ENCODE measurements at places on chromosomes 5 and 9.
A peak's percentile ranks its signal among the peaks of the same experiment; 100 is the strongest.

- no peak for DNase-seq
Observed at GRCh38 chr9:124370896-124371582, 44.2 kb downstream of the PSMB7 start.

GRCh38 chr9:14616188-14616982 lies 76.8 kb downstream of the ZDHHC21 start:
- DNase-seq: peak; percentile 1

- no peak for DNase-seq
Observed at GRCh38 chr5:88745093-88745696, 137.8 kb downstream of the MEF2C start.

GRCh38 chr9:81108821-81109220 lies 580.5 kb downstream of the TLE1 start:
- DNase-seq: no peak

- DNase-seq: no peak
Observed at GRCh38 chr5:72040513-72040912, 66.8 kb upstream of the MAP1B start.

- DNase-seq: no peak
Observed at GRCh38 chr5:160287378-160288051, 24.8 kb downstream of the CCNJL start.

- DNase-seq: no peak
Observed at GRCh38 chr5:174596429-174596828, 128.0 kb upstream of the MSX2 start.

GRCh38 chr9:4131946-4132345 lies 167.9 kb downstream of the GLIS3 start:
- DNase-seq: no peak

DNA sequence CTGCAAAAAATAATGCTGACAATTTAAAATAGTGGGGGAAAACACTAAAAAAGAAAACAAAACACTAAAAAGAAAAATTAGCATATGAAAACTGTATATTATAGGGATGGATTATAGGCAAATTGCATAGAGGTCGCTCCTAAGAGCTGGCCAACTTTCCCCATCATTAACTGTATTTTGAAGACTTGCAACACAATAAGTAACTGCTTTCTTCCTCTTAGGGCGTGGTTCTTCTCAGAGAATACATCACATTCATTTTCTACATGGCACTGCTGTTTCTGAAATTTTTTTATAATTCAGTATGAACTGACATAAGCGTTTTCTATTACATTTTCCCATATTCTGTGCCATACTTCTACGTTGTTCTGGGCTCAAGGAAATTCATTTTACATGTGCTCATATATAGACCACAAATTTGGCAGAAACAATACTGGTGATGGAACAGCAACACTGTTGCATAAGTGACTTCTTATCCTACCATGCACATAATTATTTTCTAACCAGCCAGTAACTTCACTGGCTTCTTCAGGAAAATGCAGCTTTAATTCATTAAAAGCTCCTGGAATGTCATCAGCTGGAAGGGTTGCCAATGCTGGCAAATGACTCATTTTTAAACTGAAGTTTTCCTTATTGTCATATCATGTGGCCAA lies 171.2 kb upstream of the DMAC1 start:
- DNase-seq: no peak

DNA sequence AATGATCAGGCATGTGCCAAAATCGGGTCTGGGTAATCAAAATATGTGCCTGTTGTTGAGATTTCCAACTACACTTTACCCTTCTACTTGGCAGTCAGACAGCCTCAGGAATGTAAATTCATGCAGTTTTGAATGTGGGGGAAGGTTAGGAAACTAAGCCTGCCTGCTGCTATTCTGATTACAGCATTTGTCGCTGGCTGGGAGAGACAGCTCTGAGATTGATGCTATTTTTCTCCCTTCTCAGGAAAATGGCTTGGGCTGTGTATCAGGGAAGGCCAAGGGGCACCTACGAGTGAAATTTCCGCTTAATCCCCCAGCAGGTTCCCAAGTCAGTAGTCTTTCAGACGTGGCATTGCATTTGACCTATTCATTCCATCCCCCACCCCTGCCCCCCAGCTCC lies 3.6 kb upstream of the RGS7BP start:
- no peak for DNase-seq

DNA sequence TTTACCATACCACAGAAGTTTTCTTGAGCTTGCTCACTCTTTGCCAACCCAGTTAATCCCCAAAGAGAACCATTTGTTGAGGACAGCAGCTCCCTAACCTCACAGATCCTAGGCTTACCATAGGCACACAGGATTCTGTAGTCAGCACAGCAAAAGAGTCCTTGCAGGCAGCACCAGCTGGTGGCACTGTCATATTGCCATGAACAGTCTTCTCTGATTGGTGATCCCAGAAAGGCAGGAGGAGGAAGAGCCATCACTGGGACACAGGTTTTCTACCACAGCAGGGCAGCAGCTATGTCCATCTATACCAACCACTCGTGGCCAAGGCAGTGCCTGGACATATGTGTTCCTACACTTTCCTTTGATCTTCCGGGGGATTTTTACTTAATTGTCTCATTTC lies 297.1 kb upstream of the CD180 start:
- DNase-seq: no peak

DNA sequence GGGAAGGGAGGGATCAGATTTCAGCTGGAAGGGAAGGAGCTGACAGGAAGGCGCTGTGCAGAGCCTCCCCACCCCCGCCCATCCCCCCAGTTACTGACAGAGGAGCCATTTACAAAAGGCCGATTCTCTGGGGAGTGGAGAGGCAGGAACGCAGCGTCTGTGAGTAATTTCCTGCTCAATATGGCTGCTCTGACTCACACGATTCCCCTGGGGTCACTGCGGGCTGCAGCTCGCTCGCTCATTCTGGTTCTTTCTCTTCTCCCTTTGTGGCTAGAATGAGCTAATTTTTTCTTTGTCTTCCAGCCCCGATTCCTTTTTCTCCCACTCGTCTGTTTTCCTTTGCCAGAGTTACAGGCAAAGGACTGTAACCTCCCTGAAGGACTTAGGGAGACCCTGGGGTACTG lies 28.8 kb downstream of the PTPA start:
- DNase-seq: peak; percentile 78

GRCh38 chr9:72351538-72352453 lies 13.2 kb downstream of the ZFAND5 start:
- no peak for DNase-seq

- no peak for DNase-seq
Observed at GRCh38 chr9:129026442-129027223, 1.5 kb downstream of the SH3GLB2 start.

GRCh38 chr9:116757030-116757429 lies 69.9 kb downstream of the TRIM32 start:
- no peak for DNase-seq

DNA sequence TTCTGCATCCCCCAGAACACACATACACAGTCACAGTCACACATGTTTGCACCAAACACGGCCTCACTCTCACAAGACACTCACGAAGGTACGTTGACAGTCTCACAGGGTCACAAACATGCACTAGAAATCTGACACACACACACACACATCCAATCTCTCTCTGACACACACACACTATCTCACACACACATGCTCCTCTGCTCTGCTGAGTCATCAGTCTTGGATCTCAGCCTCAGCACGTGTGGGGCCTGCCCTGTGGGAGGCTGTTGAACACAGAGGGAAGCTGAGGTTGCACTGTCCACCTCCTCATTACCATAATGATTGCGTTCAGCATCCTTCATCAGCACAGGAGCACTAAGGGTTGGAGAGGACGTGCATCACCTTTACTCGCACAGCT lies 188.8 kb downstream of the MTRR start:
- no peak for DNase-seq

DNA sequence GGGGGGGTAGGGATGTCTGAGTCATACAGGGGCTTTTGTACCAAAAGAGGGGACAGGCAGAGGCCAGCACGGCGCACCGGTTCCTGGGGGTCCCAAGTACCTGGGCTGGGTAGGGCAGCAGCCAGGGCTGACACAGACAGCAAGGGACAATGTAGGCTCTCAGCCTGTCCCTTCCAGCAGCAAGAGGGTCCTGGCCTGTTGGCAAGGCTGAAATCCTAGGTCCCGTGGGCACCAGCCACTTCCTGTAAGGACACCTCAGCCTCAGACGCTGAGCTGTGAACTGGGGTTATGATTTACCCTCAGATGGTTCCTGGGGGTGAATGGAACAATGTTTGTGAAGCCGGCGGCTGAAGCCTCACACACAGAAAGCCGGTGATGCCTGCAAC lies 41.3 kb downstream of the NACC2 start:
- DNase-seq: no peak

GRCh38 chr5:169656125-169656901 lies 19.2 kb downstream of the DOCK2 start:
- no peak for DNase-seq

GRCh38 chr5:4947106-4947505 lies 193.0 kb upstream of the ADAMTS16 start:
- DNase-seq: no peak

GRCh38 chr9:33988219-33988890 lies 60.3 kb downstream of the UBAP2 start:
- peak; percentile 60 for DNase-seq

DNA sequence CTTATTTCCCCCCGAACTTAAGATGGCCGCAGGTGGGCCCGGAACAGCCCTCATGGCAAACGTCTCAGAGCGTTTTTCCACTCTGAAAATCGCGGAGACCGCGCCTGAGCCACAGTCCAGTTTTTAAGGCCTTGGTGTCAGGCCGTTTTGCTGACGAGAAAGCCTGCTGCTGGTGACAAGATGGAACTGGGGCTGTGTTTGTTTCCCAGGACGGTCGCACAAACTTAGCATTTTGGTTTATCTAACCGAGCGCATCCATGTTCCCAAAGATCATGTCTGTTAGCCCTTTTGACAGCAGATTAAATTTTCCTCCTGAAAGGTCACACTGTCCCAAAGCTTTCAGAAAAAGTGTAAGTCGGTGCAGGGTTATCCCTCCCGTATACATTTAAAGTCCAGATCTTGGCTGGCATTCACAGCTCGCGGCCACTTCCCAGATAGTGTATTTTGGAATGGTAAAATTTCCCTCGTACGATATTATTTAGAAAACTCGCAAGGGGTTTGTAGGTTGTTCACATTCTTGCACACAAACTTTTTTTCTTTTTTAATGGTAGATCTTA lies 812 bp downstream of the SREK1 start:
- DNase-seq: peak; percentile 33

DNA sequence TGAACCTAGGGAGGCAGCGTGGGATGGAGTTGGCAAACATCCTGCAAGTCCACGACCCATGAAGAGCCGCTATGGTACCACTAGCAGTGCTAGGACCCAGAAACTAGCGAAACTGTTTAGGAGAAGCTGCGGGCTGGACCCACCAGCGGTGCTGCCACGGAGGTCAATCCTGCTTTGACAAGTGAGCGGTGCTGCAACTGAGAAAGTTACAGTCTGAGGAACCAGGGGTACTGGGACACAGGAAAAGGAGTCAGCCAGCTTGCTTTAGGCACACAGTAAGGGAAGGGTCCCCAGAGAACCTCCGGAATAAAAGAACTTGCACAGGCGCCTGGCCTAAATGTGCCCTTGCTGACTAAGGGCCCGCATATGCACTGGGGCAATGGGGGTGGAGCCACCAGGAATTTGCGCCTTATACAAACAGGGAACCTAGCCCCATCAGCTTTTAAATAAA lies 23.6 kb upstream of the ANXA2R start:
- no peak for DNase-seq

DNA sequence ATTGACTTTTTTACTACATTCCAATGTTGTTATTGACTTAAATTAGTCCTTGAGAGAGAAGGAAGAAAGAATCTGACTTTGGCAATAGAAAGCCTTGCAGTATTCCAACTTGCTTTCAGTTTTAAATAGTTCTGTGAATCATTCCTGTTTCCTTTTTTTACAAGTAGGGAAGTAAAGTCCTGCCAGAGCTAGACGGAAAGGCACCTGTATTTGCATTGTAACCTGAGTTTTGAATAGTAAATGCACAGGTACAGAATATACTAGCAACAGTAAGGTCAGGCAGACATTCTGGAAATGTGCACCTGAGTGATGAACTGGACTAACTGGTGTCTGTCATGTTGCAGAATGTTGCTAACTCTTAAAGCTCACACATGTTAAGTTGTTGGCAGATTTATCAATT lies 100.9 kb downstream of the PRKACG start:
- no peak for DNase-seq

DNA sequence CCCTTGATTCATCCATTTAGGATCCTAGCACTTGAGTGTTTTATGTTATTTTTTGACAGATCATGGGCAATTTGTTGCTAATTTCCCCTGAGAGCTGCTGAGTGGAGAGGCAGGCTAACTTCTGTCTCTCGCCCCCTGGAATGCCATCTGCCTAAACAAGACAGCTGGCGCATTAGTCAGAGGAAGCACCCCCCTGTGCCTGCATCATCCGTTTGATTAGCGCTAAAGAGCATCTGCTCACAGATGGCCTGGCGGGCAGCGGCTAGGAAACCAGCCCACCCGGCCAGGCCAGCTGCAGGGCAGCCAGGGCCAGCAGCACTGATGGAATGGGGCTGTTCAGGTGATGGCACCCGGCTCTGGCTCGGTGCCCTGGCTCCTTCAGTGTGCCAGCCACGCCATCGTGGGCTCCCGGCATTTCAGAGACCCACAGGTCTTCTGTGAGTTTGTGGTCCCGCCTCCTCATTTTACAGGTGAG lies 22.9 kb upstream of the ASS1 start:
- no peak for DNase-seq

GRCh38 chr5:154562244-154562880 lies 84.3 kb upstream of the HAND1 start:
- DNase-seq: no peak

- DNase-seq: peak; percentile 13
Observed at GRCh38 chr5:148998174-148998797, 64.6 kb downstream of the SH3TC2 start.

GRCh38 chr5:160555581-160555970 lies 133.9 kb downstream of the PTTG1 start:
- DNase-seq: no peak

DNA sequence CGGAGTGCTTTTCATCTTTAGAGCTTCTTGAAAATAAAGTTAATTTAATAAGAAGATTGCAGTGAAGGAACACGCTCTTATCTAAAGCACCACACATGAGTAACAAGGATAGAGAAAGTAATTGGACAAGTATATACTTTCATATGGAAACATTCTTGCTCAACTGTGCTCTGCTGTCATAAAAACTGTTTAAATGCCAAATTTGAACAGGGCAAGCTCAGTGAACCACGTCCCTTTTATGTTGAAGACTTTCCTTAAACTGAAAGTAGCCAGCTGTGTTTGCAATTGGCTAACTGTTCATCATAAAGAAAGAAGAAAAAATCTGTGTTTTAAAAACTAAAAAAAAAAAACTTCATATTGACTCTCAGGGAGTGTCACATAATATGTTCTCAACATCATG lies 1610.7 kb upstream of the C9orf72 start:
- no peak for DNase-seq

- DNase-seq: no peak
Observed at GRCh38 chr5:73483676-73484075, 14.6 kb upstream of the BTF3 start.

GRCh38 chr5:71828291-71829040 lies 109.4 kb downstream of the CARTPT start:
- DNase-seq: no peak

- DNase-seq: no peak
Observed at GRCh38 chr9:35923927-35924763, 14.9 kb downstream of the SPAAR start.
